ENCODE measurements at places on chromosomes 12 and 14. TPM values are rescaled to one million over a fixed set of nuclear protein-coding genes. Genes with fewer than 3 reads are reported as not detected.

DNA sequence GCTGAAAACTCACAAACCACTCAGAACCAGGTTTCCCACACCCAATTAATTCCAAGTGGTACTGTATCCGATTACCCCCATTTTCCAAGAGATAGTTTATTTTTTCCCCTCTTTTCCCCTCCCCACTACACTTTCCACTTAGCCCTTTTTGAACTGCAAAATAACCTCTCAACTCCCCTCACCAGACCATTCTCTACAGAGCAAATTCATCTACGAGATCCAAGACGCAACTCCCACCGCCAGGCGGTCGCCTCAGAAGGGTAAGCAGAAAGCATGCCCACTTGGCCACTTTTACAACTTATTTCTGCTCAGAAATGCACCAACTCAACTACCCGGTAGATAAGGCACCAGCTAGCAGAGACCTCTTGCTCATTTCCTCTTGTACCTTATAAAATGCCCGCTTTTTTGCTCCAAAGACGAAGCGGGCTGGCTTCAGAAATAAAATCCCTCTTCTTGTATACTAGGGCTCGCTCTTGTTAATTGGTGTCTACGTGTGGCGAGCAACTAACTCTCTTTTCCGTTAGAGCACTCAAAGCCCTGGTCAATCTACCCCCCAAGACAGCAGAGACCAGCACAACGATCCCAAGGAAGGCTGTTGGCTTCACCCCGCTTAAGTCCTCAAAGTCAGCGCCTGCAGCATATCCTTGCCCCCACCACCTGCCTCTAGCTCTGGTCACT lies 910 bp upstream of the SRP54 start:
- peak overlapping the region; percentile 58 for H3K4me3 ChIP-seq
- H3K36me3 ChIP-seq, result no peaks in the 10 kb centered on the region
- peaks cover 10% of the 10 kb centered on the region for H3K4me1 ChIP-seq
- DNase-seq, result peak; percentile 43
- no peaks in the 10 kb centered on the region for H3K27me3 ChIP-seq
- H3K27ac ChIP-seq, result peak overlapping the region; percentile 90

Gene TSPAN31
- 32.9 TPM for total RNA-seq

DNA sequence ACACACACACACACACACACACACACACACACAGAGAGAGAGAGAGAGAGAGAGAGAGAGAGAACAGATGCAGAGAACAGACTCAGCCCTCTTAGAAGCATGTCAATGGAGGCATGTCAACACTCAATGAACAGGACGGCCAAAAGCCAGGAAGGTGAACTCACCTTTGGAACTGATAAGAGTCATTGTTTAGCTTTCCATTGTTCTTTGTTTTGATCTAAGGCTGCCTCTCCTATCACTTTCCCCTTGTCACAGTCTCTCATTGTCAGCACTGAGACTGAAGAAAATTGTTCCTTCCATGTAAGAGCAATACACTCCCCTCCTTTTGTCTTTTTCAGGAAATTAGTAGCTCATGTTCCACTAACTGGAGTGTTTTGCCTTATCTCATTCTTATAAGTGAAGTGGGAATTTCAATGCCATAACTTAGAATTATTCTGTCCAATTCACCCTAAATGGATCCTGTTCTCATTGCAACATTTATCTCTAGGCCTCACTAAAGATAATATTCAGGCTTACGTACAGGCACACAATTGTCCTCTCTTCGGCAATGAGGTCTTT lies 218.0 kb downstream of the DUSP6 start:
- H3K4me1 ChIP-seq, result no peaks in the 10 kb centered on the region
- DNase-seq, result no peak
- H3K27ac ChIP-seq, result no peak overlapping the region
- H3K27me3 ChIP-seq, result no peaks in the 10 kb centered on the region
- no peaks in the 10 kb centered on the region for H3K36me3 ChIP-seq
- no peak overlapping the region for H3K4me3 ChIP-seq

- peak overlapping the region; percentile 76 for H3K27ac ChIP-seq
- no peak for DNase-seq
- H3K4me1 ChIP-seq, result no peaks in the 10 kb centered on the region
- no peak overlapping the region for H3K4me3 ChIP-seq
- H3K36me3 ChIP-seq, result peaks cover 11% of the 10 kb centered on the region
These were observed 84.0 kb downstream of the RNF34 start for GRCh38 chr12:121483949-121484348.

Gene CCDC196
- total RNA-seq, result not detected

Data from GM23338 (cell line).